Activated T-cell treated with anti-CD3 and anti-CD28 coated beads, Interleukin-2, amount 50 U/mL, for 4 hours (primary cell): ENCODE measurements at places on chromosomes 13 and 19.
A peak's percentile ranks its signal among the peaks of the same experiment; 100 is the strongest.

GRCh38 chr13:48653472-48653939 lies at the start of gene CYSLTR2:
Gene CYSLTR2, plus strand, starts transcription at chr13:48653929. Its CDS starts 52,889 bp downstream, at chr13:48706818.
- no peak for DNase-seq

GRCh38 chr13:27077451-27077850 lies 94.2 kb downstream of the USP12 start:
- DNase-seq = no peak

DNA sequence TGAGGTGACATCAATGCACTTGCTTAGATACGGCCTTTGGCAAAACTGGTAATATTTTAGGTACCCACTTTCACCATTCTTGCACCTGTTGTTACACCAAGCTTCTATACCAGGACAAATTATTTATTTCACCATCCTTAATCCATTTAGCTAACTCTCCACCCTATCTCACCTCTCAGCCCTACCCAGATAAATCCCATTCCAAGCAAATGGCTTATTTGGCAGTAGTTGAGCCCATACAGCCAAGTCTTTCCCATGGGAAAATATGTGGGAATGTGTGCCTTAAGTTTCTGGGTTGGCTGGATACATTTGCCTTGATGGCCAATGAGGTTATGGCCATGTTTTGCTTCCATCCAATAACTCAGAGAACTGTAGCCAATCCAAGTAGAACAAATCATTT lies 551.9 kb downstream of the GPC6 start:
- no peak for DNase-seq

DNA sequence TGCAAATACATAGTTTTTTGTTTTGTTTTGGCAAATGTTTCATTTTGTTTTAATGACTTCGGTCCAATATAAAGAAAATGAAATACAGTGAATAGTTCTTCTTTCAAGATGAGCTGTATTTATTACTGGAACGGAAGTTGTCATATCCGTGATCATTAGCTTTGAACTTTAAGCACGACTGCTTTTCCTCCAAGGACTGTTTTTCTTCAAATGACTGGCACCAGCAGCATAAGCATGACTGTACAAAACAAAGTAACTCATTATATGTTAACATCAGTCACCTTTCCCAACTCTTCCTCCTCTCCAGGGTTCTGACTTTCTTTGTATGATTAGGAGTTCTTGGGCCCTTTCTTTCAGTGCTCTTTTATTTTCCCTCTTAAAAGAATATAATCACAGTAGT lies 20.5 kb downstream of the EDNRB start:
- DNase-seq = no peak

- DNase-seq = no peak
These were observed 5.3 kb downstream of the CCDC70 start for GRCh38 chr13:51867062-51867461.

DNA sequence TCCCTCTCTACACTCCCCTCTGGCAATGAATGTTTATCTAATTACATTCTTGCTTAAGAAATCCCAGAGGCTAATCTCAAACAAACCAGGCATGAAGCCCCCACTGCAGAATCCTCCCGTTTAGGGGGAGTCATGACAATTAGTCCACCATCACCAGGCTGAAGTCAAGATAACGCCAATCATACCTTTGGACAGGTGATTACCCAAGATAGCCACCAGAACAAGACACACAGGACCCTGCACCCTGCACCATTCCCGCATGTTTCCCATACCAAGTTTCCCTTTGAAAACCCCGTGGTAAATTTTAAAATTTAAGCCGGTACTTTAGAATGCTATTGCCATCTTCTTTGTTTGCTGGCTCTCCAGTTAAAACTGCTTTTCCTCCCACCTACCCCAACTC lies 64.8 kb upstream of the XPO4 start:
- no peak for DNase-seq

DNA sequence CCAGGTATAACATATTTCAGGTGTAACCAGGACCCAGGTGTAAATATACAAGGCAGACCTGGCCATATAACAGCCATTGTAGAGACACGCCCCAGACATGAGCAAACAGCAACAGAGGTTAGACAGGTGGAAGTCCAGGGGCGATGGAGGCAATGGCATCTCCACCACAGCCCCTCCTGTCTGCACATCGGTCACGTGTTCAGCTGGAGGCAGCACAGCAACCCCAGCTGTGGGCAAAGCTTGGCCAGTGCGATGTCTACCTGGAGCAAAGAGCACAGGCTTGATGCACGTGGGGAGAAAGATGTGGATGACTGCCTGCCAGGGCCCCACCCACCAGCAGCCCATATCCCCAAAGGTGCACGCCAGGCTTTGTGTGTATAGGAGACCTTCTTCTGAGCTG lies 4.4 kb downstream of the CYP4F2 start:
- DNase-seq = no peak

- no peak for DNase-seq
These were observed 14.4 kb downstream of the TJP3 start for GRCh38 chr19:3722443-3723109.

DNA sequence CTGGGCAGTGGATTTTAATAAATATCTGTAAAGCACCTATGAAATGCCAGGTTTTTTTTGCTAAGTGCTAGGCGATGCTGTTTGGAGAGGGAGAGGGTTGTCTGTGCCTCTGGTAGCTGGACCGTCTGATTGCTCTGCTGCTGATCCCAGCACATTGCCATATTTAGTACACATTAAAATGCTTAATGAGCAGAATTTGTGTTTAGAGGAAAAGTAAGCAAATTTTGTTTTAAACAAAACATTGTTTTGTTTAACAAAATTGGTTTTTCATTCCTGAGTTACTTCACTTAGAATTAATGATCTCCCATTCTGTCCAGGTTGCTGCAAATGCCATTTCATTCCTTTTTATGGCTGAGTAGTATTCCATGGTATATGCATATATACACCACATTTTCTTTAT lies 85.2 kb downstream of the LMO7 start:
- DNase-seq = no peak

DNA sequence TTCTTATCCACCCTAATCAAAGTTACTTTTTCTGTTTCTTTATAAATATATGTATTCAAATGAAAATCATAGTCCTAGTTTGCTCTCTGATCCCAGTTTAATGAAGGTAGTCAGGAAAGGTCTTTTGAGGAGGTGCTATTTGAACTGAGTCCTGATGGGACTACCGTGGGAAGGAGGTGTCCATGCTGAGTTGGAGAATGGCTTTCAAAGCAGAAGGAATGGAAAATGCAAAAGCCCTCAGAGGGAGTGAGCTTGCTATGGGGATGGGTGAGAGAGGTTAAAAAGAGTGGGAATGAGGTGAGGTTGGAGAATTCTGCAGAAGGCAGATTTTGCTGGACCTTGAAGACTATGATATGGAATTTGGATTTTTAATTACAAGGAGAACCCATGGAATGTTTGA lies 193.6 kb downstream of the GPC6 start:
- DNase-seq = no peak

- DNase-seq = no peak
These were observed 4.8 kb upstream of the SMG9 start for GRCh38 chr19:43759515-43759914.

DNA sequence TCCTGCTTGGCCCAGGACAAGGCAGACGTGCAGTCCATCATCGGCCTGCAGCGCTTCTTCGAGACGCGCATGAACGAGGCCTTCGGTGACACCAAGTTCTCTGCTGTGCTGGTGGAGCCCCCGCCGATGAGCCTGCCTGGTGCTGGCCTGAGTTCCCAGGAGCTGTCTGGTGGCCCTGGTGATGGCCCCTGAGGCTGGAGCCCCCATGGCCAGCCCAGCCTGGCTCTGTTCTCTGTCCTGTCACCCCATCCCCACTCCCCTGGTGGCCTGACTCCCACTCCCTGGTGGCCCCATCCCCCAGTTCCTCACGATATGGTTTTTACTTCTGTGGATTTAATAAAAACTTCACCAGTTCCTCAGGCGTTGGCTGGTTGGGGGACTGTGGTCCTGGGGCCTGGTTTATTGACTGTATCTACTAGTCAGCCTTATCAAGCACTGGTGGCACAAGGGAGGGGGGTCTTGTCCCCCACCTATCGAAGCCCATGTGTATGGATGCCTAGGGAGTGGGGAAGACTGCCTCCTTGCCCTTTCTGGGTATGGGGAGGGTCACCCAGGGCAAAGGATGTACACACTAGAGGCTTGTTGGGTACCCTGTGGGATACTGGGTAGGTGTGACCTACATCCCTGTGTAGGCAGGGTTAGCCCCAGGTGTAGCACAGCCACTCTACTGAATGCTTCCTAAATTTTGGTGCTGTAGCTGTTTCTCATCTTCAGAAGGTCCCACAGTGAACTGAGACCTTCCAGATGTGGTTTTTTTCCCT lies 4.4 kb downstream of the CHMP2A start:
- no peak for DNase-seq

DNA sequence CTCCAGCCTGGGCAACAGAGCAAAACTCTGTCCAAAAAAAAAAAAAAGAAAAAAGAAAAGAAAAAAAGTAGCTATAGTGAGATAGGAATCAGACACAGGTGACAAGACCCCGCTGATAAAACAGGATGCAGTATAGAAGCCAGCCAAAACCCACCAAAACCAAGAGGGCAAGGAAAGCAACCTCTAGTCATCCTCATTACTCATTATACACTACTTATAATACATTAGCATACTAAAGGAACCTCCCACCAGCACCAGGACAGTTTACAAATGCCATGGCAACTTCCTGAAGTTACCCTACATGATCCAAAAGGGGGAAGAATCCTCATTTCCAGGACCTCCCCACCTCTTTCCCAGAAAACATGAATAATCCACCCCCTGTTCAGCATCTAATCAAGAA lies 35.6 kb upstream of the UBL3 start:
- DNase-seq = no peak

DNA sequence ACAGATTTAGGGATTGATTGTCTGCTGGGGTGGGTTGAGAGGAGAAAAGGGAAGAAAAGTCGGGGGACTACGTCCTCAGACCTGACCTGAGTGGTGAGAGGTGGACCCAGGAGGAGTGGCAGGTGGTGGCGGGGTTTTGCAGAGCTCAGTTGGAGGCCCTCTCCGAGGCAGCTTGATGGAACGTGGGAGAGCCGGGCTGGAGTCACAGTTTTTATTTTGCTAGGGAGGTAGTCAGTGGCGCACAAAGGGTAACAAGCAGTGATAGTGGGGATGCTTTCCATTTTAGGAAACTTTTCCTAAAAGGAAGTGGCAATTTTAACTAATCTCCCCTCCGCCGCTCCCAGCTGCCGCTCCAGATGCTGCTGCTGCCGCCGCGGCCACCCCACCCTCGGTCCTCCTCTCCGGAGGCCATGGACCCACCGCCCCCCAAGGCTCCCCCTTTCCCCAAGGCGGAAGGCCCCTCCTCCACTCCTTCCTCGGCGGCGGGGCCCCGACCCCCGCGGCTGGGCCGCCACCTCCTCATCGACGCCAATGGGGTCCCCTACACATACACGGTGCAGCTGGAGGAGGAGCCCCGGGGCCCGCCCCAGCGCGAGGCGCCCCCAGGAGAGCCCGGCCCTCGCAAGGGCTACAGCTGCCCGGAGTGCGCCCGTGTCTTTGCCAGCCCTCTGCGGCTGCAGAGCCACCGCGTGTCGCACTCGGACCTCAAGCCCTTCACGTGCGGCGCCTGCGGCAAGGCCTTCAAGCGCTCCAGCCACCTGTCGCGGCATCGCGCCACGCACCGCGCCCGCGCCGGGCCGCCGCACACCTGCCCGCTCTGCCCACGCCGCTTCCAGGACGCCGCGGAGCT lies 1.1 kb upstream of the ZNF581 start:
- no peak for DNase-seq

GRCh38 chr19:54137699-54138488 lies at the start of gene CNOT3:
Gene CNOT3, plus strand, starts transcription at chr19:54137762. Its CDS starts 5,217 bp downstream, at chr19:54142979.
- DNase-seq = no peak

GRCh38 chr13:80528733-80529132 lies 187.8 kb upstream of the SPRY2 start:
- DNase-seq = no peak

- DNase-seq = no peak
These were observed 466.7 kb downstream of the MYO16 start for GRCh38 chr13:109096101-109096500.

- DNase-seq = no peak
These were observed 23.2 kb downstream of the C13orf46 start for GRCh38 chr13:113950451-113951245.

- no peak for DNase-seq
These were observed 517.2 kb upstream of the SLITRK1 start for GRCh38 chr13:84399320-84400085.

GRCh38 chr13:113049981-113050380 lies 55.6 kb upstream of the F7 start:
- no peak for DNase-seq

DNA sequence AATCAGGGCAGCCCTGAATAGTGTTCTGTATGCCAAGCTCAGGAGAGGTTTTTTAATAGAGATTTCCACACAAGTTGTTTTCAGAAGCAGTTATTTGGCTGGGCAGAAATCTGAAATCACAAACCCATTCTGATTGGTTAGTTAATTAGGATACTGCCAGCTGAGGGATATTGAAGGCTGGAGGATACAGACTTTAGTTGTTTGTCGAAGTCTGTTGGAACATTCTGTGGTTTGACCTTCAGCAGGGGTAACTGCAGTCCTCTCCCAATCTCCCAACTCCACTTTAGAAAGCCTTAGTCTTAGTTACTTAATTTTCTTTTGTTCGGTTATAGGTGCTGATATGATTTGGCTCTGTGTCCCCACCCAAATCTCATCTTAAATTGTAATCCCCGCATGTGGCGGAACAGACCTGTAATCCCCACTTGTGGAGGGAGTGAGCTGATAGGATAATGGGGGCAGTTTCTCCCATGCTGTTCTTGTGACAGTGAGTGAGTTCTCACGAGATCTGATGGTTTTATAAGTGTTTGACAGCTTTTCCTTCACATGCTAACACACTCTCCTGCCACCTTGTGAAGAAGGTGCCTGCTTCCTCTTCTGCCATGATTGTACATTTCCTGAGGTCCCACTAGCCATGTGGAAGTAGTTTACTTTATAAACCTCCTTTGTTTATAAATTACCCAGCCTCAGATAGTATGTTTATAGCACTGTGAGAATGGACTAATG lies 169.2 kb downstream of the GPC5 start:
- DNase-seq = no peak

GRCh38 chr13:33799950-33800592 lies 17.9 kb upstream of the RFC3 start:
- DNase-seq = no peak

- peak; percentile 15 for DNase-seq
These were observed 156.6 kb downstream of the TM9SF2 start for GRCh38 chr13:99657848-99658260.

GRCh38 chr19:56111601-56112312 lies 9.3 kb downstream of the ZNF787 start:
- peak; percentile 20 for DNase-seq

GRCh38 chr13:31595563-31595962 lies 143.8 kb upstream of the RXFP2 start:
- DNase-seq = no peak

GRCh38 chr19:3700242-3701032 lies at the start of gene PIP5K1C:
Gene PIP5K1C, minus strand, starts transcription at chr19:3700468. Its CDS starts 78 bp downstream, at chr19:3700390.
- peak; percentile 94 for DNase-seq
